Subcutaneous preadipocyte (primary cell): ENCODE measurements at places on chromosomes 7 and 10. TPM values are rescaled to one million over a fixed set of nuclear protein-coding genes. Genes with fewer than 3 reads are reported as not detected.

Gene GLUD1
- total RNA-seq, result 308 and 324 TPM in 2 replicates

Gene ASAH2
- 0.37 and 0.39 TPM in 2 replicates for total RNA-seq

Gene PLXNA4
- total RNA-seq, result 2.2 TPM in 2 replicates

Gene CUL1
- 33.4 and 47.1 TPM in 2 replicates for total RNA-seq

Gene TDRD1
- total RNA-seq, result 2.6 and 3.3 TPM in 2 replicates

Gene USP54
- 8.1 and 10.4 TPM in 2 replicates for total RNA-seq
